ENCODE measurements at places on chromosomes 6 and 20.

GRCh38 chr20:10075606-10076005, 40.8 kb downstream of the ANKEF1 start:
- DNase-seq = no peak

- DNase-seq = no peak
These were observed 38.2 kb downstream of the DZANK1 start for GRCh38 chr20:18428490-18429173.

- no peak for DNase-seq
These were observed 43.5 kb downstream of the FAM184A start for GRCh38 chr6:119034827-119035458.

DNA sequence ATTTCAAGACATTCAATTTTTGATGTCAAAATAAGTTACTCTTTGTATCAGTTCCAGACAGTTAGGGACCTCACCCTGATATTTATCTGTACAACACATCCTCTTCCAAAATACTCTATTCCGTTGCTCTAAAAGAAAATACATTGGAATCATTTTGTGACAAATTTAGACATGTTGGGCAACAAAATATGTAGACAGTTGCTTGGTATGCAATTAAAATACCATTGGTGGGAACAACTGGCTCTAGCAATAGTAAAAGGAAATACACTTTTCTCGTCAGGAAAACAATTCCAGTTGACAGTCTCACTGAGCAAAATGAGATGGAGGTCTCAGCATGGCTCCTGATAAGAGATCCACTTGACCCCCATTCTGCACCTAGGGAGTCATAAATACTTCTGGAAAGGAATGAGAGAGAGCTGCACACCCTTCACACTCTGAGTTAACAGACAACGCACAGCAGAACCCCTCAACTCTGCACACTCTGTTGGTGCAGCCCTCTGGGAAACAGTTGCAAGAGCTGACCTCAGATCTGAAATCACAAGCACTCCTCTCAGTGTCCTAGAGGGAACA, 171.3 kb upstream of the NT5E start:
- DNase-seq = no peak

DNA sequence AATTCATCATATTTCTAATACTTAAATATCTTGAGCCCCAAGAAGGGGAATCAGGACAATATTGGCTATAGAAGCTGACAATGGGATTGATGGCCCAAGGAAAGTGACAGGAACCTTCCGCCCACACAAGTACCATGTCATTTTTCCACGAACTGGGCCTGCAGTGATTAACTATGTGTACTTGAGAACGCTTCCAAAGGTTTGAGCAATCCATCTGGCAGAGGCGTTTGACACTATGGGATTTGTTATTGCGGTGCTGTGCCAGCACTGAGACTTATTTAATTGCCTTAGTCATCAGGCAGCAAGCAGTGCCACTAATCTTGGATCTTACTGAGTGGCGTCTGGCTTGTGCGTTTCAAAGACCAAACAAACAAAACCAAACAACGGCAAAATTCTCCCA, 135.6 kb upstream of the UST start:
- DNase-seq = no peak

- DNase-seq = no peak
These were observed 10.4 kb upstream of the NT5DC1 start for GRCh38 chr6:116090251-116090650.

DNA sequence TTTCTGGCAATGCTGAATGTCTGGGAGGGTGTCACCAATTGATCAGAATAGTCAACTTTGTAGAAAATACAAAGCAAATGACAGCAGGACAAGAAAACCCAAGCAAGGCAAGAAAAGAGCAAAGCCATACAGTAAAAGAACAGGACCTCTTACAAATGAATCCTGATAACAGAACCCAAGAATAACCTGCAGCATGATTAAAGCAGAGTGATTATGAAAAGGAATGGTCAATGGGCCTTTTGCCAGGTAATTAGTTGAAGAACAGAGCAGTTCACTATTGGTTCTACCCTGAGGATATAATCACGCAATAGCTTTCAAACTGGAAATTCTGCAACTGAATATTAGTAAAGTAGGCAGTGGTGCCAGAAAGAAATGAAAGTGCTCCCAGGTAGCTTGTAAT, 319.8 kb downstream of the FRK start:
- no peak for DNase-seq

- no peak for DNase-seq
These were observed 26.6 kb downstream of the ABT1 start for GRCh38 chr6:26623339-26623859.

GRCh38 chr6:75893058-75893775, 144.2 kb downstream of the MYO6 start:
- peak; percentile 53 for DNase-seq

DNA sequence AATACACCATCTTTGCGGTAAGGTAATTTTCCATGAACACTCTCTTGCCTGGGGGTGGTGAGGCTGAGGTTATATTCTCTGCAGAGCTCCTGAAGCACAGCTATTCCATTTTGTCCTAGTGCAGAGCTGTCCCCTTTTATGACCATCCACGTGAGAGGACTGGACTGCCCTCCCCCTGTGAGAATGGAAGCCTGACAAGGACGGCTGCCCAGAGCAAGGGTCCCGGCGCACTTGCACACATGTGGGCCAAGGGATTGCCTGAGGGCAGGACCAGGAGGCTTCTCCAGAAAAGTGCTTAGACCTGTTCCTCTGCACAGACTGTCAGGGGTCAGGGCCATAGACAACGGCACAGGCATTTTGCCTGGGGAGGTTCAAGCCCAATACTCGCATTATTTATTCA, 48.2 kb downstream of the SLC22A23 start:
- DNase-seq = no peak

DNA sequence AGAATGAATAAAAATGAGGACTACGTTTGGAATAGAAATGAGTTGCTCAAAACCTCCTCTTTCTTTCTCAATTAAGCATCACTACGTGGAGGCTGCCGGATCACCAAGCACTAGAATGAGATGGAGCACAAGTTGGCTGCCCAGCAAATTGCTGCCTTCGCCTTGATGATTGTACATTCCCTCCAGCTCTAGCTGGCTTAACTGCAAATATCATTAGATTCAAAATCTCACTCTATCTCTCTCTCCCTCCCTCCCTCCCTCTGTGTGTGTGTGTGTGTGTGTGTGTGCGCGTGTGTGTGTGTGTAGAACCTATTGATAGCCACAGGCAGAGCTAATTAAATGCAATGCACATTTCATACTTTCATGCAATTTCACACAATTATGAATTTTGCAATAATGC, 310.7 kb upstream of the CDH4 start:
- no peak for DNase-seq

- no peak for DNase-seq
These were observed 101.5 kb upstream of the BACH2 start for GRCh38 chr6:90397929-90398674.

- DNase-seq = no peak
These were observed 118.2 kb downstream of the PTCHD4 start for GRCh38 chr6:47992809-47993208.

- DNase-seq = no peak
These were observed 36.9 kb upstream of the THEMIS start for GRCh38 chr6:127937747-127938146.

DNA sequence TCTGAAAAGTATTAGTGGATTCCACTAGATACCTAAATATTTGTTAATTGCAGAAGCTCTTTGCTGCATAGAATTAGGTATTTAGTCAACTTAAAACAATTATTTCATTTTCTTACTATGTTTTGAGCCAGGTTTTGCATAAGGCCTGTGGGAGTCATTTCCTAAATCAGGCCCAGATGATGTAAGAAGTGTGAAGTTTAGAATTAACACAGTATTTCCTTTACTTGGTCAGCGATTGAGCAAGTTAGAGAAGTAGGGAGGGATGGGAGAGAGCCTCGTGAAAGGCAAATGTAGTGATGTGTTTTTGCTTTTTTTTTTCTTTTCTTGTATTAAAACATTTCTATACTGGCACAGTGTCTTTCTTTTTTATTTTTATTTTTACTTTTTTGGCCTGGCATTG, 711.1 kb downstream of the HDGFL1 start:
- DNase-seq = no peak

DNA sequence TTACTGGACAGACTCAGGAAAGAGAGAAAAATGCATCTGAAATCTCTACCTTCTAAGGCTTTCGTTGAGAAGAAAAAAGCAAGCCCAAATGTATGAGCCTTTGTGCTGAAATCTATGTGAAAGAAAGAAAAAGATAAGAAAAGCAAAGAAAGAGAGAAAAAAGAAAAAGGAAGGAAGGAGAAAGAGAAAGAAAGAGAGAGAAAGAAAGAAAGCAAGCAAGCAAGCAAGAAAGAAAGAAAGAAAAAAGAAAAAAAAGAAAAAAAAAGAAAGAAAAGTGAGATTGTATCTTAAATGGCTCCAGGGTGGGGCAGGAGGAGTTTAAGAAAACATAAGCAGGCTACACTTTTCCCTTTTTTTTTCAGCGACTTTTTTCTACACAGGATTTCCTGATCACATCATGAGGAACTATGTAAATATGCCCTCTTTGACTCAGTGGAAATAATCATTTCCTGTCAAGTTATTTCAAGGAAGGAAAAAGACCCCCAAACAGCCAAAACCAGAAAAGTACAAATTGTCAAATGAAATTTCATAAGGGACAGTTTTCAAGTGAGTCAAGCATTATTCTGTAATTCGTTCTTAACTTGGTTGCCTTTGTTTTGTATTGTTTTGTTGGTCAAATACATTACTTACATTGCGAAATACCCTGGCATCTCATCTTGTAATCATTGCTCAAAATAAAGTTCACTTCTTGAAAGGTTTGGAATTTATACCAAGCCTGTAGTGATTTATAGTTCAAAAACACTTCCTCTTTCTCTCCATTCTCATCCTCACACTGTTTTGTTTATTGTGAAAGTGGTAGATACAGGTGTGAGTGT, 79.5 kb upstream of the RNF217 start:
- DNase-seq = no peak

GRCh38 chr20:4613718-4614620, 107.7 kb upstream of the PRND start:
- DNase-seq = peak; percentile 41

DNA sequence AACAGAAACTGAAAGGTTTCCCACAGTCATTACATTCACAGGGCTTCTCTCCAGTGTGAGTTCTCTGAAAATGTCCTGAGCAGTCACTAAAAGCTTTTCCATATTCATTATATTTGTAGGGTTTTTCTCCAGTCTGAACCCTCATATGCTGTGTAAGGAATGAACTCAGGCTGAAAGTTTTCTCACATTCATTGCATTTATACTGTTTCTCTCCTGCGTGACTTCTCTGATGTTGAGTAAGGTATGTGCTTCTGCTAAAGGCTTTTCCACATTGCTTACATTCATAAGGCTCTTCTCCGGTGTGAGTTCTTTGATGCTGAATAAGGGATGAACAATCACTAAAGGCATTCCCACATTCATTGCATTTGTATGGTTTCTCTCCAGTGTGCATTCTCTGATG, 29.8 kb upstream of the ZNF391 start:
- DNase-seq = no peak

- DNase-seq = no peak
These were observed 522.6 kb upstream of the MMS22L start for GRCh38 chr6:97805596-97805995.

DNA sequence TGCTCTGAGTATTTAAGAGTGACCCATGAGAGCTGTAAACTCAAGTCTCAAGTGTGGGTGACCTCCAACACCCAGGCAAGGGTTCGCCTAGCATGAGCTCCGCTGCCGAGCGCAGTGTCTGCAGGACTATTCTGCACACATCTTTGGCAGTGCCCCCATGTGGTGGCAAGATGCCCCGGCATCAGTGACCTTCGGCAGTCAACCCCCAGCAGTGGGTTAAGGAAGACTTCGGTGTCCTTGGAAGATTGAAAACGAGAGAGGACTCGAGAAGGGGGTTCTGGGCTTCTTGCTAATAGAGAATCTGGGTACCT, 43.1 kb downstream of the RBM38 start:
- DNase-seq = peak; percentile 38

DNA sequence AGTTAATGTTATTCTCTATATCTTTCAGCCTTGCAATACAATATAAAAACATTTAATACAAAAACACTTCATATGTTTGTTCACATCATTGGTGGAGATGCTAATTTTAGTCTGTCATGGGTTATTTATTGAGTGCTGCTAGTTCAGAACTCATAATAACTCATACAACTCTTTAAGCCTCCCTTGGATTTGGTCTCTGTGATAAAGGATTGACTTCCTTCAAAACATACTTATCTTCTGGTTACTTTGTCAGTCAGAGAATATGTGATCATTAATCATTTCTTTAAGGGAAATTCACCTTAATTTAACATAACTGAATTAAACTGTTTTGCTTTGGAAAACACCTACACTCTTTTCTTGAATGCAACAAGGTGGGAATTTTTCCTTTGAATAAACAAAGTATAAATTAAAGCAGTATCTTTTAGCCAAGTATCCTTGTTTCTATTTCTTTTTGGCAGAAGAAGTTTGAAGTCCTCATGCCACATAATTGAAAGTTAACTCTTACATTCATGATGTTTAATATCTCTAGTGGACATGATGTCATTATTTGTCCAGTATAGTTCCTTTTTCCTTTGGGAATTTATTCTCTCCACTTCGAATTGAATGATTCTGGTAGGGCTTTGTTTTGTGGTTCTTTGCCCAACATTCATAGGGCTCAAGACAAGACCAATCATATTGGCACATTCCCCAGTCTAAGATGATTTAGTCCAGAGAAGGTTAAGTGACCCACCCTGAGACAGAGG, 133.2 kb upstream of the CENPW start:
- DNase-seq = no peak

- DNase-seq = no peak
These were observed 8.3 kb downstream of the TBC1D7 start for GRCh38 chr6:13319891-13320564.

DNA sequence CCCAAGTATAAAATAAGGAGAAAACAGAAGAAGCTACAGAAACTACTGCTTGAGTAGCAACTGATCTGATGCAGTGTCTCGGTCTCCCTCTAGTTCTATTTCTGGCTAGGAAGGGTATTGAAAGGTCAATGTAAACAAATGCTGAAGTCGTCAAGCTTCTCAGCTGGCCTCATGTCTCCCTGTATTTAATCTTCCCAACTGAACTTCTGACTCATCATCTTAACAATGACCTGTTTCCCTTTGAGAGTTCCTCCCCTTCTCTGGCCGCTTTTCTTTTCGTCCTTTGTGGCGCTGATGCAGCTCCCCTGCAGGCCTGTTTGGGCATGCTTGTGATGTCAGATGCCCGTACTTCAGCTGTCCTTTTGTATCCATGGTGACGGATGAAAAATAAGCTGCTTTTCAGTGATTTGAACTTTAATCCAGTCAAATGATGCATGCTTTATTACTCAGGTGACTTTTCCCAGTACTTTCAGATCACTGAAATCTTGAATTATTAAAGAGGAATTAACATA, 7.8 kb upstream of the LCA5 start:
- peak; percentile 90 for DNase-seq

DNA sequence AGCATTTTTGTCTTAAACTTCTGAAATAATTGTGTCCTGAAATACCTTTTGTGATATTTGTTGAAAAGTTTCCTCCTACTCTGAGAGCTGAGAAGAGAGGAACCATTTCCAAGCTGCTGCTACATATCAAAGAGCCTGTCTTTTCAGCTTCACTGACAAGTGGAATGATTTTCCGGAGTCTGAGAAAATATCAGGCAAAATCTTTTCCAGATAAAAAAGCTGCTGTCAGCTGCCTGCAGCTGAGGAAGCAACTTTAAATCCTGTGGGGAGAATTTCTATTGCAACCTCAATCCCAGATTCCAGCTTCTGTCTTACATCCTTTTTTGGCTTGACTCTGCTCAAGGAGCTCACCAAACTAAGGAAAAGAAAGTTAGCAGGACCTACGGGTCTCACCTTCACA, 904.3 kb downstream of the PHF3 start:
- no peak for DNase-seq

All from Caco-2 (cell line).